Activated gamma-delta T cell (primary cell): ENCODE measurements at places on chromosomes 3 and 15.

GRCh38 chr15:48330105-48330785 is 984 bp upstream of the DUT start:
- no peak for DNase-seq

DNA sequence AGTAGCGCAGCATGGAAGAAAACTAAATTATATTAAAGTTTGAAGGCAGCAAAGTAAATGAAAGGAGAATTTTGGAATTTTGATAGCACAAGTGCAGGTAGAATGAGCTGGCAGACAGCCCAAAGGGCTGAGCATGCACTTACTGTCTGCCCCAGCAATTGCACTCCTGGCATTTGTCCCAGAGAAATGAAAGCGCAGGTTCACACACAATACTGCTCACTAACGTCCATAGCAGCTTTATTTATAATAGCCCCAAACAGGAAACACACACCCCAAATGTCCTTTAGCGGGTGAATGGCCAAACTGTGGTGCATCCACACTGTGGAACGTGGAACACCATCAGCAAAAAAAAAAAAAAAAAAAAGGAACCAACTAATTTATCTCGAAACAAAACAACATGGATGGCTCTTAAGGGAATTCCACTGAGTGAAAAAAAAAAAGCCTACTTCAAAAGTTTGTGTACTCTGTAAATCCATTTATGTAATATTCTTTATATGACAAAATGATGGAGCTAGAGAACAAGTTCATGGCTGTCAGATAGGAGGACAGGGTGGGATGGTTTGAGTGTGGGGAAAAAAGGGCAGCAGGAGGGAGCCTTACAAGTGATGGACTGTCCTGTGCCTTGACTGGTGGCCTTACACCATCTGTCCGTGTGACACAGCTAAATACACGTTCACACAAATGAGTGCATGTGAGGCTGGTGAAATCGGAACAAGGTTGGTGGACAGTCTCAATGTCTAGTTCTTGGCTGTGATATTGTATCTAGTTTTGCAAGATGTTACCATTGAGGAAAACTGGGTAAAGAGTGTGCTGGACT is 6.0 kb upstream of the TM2D3 start:
- no peak for DNase-seq

DNA sequence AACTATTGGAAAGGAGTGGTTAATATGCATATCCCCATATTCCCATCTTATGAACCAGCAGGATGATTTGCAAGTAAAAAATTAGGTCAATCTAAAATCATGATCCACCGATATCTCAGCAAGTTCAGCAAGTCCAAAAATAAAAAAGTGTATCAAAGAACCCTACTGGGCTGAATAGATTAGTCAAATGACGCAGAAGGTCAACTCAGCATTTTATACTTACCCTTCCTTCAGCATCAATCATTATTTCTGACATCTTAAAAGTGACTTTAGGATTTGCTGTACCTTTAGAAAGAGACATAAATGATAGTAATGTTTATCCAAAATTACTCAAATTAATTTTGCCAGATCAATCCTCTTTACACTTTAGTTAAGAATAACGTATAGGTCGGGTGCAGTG is 32.6 kb downstream of the DPP8 start:
- no peak for DNase-seq

GRCh38 chr3:150238048-150238802 is 169.9 kb upstream of the TSC22D2 start:
- no peak for DNase-seq

GRCh38 chr3:119856695-119857094 is 74.8 kb downstream of the NR1I2 start:
- no peak for DNase-seq

GRCh38 chr3:46946856-46947545 is 29.5 kb downstream of the CCDC12 start:
- DNase-seq, result peak; percentile 69

GRCh38 chr3:195366200-195366925 is 76.5 kb downstream of the ACAP2 start:
- no peak for DNase-seq

- no peak for DNase-seq
These were observed 23.1 kb upstream of the CHD2 start for GRCh38 chr15:92877000-92877399.

- DNase-seq, result no peak
These were observed 77.5 kb downstream of the LPP start for GRCh38 chr3:188231456-188231855.

- DNase-seq, result no peak
These were observed 27.7 kb downstream of the ITGA11 start for GRCh38 chr15:68404056-68404798.

DNA sequence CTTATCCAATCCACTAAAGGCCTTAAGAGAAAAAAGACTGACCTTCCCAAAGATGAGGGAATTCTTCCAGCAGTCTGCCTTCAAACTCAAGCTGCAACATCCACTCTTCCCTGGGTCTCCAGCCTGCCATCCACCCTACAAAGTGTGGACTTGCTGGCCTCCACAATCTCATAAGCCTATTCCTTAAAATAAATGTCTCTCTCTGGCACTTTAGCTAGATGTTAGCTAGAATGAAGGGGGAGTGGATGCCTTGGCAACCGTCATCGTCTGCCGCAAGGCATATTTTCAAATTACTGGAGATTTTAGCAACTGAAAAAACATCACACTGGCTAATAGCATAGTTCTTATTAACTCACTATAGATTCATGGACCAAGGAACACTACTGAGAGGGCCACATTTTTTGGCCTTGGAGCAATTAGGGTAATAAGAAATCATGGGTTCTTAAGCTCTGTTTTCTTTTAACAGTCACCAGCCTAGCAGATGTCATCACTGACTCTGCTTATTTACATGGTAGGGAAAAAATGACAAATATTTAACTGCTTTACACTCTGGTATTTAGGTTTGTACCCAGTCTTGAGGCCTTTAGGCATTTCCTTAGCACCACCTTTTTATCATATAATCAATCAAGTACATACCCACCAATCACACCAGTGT is 245.3 kb downstream of the MYRIP start:
- no peak for DNase-seq

- DNase-seq, result no peak
These were observed 37.7 kb downstream of the LRIG1 start for GRCh38 chr3:66463054-66463631.

DNA sequence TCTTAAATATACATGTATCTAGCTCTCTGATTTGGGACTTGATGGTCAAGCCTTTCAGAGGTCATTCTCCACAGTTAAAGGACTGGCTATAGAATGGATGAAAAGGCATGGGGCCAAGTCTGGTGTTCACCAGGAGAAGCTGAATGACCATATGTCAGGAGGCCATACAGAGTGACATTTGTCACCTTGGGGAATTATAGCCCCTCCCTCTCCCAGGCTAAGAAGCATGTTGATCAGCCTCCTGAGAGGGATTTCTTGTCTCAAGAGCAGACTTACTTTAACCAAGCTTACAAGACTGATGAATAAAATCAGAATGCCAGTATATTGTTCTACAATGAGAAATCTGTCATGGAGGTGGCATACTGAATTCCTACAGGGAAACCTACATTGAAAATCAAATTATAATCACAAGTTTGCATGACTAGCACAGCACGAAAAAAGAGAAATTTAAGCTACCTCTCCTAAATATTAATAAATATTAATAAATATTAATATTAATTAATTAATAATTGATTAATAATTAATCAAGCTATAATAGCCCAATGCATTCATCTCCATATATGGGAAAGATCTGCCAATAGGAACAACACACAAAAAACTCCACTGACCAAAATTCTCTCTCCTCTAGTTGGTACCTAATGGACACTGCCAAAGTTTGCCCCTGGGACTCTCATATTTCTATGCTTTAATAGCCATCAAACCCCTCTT is 47.3 kb downstream of the ATP8B4 start:
- DNase-seq, result no peak

DNA sequence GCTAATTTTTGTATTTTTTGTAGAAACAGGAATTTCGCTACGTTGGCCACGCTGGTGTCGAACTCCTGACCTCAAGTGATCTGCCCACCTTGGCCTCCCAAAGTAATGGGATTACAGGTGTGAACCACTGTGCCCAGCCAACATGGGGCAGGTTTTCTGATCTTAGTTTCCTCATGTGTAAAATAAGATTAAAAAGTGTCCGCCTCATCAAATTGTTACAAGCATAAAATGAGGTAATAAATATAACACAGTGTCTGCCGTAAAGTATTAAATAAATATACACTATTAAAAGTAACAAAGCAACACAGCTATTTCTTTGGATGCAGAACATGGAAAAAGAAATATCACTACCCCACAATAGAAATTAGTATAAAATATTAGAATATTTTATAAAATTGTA is 16.4 kb upstream of the COMMD2 start:
- no peak for DNase-seq

- DNase-seq, result no peak
These were observed 7.3 kb downstream of the CCR1 start for GRCh38 chr3:46200790-46201189.

DNA sequence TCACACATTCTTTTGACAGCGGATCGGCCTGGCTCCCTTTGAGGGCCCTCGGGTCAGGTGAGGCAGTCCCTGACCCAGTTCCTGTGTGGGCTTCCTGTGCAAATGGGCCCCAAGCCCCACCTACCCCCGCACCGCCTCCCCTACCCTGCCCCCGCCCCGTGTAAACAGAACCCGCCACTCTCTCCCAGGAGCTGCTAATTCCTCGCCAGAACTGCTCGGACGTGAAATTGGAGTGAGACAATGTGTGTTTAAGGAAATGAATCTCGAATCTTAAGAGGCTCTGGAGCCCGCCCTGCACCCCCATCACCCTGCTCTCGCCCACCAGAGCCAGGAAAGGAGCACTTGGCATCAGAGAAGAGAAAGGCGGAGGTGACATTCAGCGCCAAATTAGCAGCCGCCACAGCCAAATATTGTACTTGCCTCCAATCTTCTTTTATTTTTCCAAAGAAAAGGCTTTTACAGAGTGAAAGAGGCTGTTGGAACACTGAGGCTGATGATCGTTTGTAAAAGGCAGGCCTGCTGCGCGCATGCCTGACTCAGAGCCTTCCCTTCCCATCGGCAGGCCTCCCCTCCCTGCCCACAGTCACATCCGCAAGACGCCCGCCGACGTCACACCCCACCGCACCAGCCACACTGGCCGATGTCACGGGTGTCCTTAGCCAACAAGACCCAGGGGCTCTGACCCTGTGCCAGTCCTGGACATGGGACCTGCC is 53.1 kb downstream of the CACNA2D2 start:
- peak; percentile 67 for DNase-seq

DNA sequence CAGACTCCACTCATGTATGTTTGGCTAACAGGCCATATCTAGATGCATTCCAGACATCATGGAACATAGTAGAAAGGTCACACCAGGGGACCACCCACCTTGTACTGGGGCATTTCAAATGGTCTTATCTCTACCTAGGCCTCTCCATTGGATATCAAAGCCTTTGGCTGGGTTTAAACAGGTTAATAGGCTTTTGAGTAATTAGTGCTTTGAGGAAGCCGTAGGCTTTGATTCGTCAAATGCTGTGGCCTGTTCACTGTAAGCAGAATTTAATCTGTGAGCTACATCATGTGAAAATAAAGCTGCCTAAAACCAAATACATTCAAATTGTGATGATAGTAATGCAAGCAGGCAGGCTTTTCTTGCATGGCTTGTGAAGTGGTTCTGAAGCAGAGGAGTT is 129.5 kb downstream of the ST8SIA2 start:
- DNase-seq, result no peak

GRCh38 chr3:88986834-88987233 is 120.6 kb upstream of the EPHA3 start:
- DNase-seq, result no peak

DNA sequence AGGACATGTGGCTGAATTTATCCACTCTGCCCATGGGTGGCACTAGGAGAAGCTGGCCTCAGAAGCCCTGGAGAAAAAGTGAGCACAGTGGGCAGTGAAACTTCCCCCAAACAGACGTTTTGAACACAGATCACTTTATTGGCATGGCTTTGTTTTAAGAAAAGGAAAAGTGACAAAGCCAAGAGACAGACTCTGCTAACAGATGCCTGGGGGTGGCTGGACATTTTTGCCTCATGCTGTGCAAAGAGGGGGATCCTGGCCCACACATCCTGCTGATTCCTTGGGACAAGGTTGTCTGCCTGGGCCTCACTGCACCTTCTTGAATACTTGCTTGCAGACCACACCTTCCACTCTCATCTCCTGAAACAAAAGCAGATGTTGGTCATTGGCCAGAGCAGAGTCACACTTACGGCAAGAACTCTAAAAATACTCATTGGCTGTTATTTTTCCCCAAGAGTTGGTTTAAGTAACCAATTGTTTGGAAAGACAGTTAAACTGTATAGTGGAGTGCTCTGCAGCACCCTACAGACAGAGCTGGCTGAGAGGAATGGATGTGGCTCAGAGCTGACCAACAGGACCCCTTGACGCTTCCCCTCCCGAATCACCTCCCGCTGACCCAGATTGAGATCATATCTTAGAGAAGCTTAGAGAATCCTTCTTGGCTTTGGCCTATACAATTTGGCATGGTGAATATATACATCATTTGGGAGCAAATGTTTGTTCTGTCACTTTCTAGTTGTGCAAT is 22.0 kb downstream of the RBP1 start:
- no peak for DNase-seq

GRCh38 chr3:126438186-126438585 is 37.5 kb downstream of the ZXDC start:
- no peak for DNase-seq

- no peak for DNase-seq
These were observed 101.7 kb downstream of the IGSF11 start for GRCh38 chr3:118932822-118933558.

GRCh38 chr3:192171213-192171612 is 556.1 kb downstream of the FGF12 start:
- DNase-seq, result no peak

DNA sequence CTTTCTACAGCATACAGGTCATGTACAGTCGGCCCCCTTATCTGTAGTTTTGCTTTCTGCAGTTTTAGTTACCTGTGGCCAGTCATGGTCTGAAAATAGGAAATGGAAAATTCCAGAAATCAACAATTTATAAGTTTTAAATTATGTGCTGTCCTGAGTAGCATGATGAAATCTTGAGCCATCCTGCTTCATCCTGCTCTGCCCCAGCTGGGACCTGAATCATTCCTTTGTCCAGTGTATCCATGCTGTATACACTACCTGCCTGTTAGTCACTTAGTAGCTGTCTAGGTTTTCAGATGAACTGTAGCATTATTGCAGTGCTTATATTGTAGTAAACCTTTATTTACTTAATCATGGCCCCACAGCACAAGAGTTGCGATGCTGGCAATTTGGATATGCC is 44.8 kb downstream of the AP4E1 start:
- DNase-seq, result no peak

- no peak for DNase-seq
These were observed 7.5 kb downstream of the CDAN1 start for GRCh38 chr15:42729409-42729808.

DNA sequence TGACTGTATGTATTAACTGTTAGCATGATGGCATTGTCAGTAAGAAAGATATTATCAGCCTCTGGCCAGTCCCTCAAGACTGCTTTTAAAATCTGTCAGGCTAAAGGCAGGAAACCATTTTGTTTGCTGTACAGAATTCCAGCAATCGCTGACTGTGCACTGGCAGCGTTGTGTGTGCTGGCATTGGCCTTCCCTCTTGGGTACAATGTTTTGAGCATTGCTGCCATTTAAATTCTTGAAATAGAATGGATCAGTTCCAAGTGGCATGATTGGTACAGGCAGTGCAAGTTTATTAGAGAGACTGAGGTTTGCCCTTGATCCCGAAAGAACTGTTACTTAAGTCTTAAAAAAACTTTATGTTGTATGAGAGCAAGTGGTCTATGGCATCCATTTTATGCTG is 788.7 kb downstream of the OTOL1 start:
- DNase-seq, result no peak

- DNase-seq, result no peak
These were observed 29.8 kb upstream of the CPB1 start for GRCh38 chr3:148797795-148798194.

- DNase-seq, result no peak
These were observed 9.7 kb upstream of the CALML4 start for GRCh38 chr15:68214838-68215254.

- no peak for DNase-seq
These were observed 20.4 kb downstream of the RARRES1 start for GRCh38 chr3:158711886-158712285.
